ENCODE measurements at places on chromosomes 1 and 21.

DNA sequence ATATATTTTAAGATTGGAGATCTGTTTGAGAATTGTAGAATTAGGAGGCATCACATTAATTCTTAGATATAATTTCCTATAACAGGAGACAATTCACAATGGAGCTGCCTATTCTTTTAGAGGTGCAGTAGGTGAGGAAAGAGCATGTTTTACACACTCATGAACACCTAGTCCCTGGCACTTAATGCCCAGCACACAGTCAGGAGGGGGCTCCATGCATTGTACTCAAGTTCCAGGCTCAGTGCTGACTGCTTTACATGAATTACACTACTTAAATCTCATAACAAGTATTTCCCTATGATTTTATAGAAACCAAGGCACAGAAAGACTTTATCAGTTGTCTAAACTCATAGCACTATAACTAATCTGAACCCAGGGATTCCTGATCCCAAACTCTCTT is 360 bp upstream of the GBP3 start:
- DNase-seq: no peak

DNA sequence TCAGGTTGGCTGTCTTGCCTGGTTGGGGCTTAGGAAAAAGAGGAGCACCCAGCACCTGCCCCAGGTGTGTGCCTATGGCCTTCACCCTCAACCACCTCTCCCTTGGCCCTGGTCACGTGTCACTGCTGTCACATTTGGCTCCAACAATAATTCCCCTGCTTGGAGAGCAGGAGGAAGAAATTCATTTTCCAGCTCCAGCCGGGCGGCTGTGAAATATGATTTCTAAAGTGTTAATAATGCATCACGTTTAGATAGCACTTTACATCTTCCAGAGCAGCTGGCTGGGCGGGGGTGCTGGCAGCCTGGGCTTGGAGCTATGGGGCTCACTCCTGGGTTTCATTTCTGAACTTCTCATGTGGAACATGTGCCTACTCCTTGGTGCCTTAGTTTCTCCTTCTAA is 63.1 kb downstream of the KIRREL1 start:
- no peak for DNase-seq

DNA sequence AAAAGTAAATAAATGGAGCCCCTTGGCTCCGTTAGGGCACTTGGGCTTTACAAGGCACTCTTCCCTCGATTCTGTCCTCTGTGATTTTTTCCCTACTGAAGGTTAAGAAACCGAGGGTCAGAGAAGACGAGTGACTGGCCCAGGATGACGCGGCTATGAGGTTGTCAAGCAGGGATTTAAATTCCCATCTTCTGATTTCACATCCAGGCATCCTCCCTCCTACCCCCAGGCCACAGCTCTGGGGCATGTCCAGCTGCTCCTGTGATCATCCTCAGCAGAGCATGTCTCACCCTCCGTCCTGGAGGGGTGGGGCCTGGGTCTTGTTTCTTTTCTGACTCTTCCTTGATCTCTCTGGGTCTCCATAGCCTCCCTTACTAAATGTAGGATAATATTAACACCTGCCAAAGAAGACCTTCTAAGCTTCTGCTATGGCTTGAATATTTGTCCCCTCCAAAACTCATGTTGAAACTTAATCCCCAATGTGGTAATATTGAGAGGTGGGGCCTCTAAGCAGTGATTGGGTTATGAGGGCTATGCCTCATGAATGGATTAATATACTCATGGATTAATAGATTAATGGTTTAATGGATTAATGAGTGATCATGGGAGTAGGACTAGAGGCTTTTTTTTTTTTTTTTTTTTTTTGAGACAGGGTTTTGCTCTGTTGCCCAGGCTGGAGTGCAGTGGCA is 4.6 kb downstream of the CRYBG2 start:
- DNase-seq: no peak

DNA sequence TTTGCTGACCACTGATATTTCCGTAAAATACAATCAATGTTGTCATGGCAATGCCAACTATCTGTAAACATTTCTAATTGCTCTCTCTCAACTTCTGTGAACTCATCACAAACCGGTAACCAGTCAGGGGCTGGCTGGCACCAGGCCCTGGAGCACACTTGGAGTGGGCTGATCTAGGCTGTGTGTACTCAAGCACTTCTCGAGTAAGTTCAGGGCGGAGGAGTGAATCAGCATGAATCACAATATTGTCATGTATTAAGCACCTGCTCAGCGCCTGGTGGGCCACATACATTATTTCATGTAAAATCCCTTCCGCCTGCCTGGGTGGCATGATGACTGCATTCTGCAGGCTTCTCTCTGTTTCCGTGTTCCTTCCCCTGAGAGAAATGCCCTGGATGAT is 212.4 kb downstream of the FOXD2 start:
- no peak for DNase-seq

- DNase-seq: no peak
Observed at GRCh38 chr1:97277891-97278654, 556.5 kb downstream of the PTBP2 start.

DNA sequence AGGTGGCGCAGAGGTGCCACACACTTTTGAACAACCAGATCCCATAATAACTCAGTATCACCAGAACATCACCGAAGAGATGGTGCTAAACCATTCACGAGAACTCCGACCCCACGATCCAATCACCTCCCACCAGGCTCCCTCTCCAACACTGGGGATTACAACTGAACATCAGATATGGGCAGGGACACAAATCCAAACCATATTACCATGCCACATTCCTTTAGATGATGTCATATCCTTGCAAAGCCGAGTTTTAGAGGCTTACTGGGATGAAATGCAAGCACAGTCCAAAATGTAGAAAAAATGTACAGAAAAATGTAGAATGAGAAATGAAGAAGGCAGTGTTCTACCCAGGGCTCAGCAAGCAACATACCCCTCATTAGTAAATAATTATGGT is 64.7 kb downstream of the SGIP1 start:
- no peak for DNase-seq

DNA sequence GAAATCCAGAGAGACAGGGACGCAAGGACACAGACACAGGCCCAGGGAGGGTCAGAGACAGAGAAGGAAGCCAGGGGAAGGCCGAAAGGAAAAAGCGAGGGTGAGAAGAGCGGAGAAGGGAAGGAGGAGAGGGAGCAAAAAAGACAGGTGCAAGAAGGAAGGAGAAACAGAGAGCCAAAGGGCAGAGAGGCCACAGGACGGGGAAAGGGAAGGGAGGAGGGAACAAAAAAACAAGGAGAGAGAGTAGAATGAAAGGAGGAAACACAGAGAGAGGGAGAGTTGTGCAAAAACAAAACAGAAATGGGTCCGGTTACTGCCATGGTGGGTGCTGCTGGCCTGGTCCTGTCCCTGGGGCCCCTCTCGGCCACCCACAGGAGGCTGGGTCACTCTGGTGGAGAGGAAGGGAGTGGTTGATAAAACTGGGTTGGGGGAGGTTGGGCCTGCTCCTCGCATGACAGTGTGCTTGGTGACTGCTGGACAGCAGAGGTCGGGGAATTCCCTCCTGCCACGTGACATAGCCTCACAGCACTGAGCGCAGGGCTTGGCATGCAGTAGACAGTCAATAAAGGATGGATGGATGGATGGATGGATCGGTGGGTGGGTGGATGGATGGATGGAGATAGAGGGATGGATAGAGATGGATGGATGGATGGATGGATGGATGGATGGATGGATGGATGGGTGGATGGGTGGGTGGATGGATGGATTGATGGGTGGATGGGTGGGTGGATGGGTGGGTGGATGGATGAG is 64.8 kb downstream of the RAP1GAP start:
- DNase-seq: no peak

DNA sequence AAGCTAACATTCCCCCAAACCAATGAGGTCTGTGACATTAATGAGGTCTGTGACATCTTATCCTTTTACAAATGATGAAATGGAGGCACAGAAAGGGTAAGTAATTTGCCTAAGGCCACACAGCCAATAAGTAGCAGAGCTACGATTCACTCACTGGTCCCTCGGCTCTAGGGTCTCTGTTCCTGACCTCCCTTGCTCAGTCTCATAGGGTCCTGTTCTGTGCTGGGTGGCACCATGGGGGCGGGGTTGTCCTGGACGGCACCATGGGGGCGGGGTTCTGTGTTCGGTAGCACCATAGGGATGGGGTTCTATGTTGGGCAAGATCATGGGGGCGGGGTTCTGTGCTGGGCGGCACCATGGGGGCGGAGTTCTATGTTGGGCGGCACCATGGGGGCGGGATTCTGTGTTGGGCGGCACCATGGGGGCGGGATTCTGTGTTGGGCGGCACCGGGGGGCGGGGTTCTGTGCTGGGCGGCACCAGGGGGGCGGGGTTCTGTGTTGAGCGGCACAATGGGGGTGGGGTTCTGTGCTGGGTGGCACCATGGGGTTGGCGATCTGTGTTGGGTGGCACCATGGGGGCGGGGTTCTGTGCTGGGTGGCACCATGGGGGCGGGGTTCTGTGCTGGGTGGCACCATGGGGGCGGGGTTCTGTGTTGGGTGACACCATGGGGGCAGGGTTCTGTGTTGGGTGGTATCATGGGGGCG is 55.6 kb downstream of the CLSTN1 start:
- DNase-seq: no peak

- no peak for DNase-seq
Observed at GRCh38 chr1:240591564-240591963, 20.4 kb downstream of the GREM2 start.

DNA sequence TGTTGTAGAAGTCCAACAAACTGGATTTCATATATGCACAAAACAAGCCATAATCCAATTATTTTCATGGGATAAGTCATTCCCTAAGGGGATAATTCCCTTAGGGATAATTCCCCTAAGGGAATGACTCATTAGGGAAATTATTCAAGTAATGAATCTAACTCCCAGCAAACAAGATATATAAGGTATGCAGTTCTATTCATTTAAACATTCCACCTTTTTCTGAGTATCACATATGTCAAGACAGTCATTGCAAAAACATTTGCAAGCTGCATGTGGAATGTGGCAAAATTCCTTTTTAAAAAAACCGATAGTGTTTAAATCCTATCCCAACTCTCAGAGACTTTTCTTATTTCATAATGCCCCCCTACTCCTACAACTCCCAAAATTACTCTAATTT is 131.2 kb downstream of the AKT3 start:
- DNase-seq: no peak

GRCh38 chr1:68181165-68181556 is 51.2 kb downstream of the WLS start:
- no peak for DNase-seq

DNA sequence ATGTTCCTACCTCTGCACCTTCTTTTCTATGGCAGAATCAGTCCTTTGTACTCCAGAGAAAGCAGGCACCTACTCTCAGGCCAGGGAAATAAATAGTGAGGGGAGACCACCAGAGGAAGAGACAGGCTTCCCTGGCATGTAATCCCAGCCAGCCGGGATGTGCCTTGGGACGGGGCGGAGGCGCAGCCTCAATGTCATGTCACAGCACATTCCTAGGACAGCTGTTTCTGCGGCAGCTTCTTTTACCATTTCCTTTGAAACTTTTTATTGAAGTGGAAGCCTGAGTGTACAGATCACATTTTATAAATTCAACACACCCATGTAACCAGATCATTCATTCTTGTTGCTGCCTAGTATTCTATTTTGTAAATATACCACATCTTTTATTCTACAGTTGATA is 67.9 kb upstream of the ZNF326 start:
- no peak for DNase-seq

DNA sequence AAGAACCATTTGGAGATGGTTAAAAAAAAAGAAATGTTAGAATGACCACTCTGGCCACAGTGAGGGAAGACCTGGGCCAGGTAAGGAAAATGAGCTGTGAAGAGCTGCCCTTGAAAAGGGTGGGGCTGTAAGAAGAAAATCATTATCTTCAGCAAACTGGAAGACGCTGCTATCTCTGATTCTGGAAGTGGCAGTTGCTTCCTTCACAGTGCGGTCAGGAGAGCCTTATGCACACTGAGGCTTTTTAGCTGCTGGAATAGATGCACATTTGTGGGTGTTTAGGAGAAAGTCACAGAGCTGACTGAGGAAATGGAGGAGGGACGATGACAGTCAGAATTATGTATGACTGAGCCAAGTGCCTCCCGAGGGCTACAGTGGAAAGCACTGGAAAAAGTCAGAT is 91.6 kb downstream of the TBX19 start:
- no peak for DNase-seq

DNA sequence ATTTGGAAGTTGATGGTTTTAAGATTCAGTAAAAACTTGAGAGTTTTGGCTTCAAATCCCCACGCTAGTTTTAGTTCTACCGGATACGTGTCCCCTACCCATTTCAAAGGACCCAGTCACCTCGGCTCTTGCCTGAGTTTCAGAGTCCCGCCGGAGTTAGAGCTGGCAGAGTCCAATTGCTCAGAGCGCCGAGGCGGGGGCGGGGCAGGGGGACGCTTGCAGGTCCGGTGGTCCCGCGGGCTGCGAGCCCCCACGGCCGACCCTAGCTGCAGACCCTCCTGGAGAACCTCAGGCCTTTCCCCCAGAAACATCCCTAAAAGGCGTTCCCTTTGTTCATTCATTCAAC is 765 bp upstream of the VPS45 start:
- DNase-seq: peak; percentile 54

DNA sequence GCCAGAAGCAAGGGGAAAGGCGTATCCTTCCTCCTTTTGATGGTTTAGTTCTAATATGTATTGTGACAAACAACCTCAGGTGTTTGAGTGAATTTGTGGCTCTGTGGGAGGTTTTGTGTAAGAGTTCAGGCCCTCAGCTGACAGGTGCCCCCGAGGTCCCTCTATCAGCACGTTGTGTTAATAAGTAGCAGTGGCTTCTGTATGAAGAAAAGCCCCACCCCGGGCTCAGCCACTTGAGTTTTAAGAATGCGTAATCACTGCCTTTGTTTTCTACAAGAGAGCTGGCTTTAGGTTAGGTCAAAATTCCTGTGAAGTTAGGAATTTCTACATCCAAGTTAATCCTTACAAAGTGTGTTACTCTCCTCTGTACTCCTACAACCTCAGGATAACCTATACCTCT is 92.4 kb upstream of the PGBD5 start:
- DNase-seq: no peak

DNA sequence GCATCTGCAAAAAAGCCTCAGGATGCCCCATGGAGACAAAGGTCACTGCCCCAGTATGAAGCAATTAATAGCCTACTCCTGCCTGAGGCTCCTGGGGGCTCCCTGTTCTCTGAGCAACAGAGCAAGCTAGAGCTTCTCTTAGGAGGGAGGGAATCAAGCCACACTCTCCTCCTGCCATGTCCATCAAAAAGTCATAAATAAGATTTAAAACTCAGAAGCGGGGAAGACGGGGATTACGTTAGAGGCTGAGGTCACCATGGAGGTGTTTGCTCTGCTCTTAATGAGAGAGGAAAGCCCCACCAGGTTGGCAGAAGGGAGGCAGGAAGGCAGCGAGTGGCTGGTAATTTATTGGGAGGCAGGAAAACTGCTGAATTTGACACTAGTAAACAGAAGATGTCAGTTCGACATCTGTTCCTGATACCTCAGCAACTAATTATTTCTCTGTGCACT is 98.4 kb upstream of the TNR start:
- DNase-seq: no peak

- DNase-seq: peak; percentile 30
Observed at GRCh38 chr1:86741947-86742572, 37.7 kb downstream of the SH3GLB1 start.

DNA sequence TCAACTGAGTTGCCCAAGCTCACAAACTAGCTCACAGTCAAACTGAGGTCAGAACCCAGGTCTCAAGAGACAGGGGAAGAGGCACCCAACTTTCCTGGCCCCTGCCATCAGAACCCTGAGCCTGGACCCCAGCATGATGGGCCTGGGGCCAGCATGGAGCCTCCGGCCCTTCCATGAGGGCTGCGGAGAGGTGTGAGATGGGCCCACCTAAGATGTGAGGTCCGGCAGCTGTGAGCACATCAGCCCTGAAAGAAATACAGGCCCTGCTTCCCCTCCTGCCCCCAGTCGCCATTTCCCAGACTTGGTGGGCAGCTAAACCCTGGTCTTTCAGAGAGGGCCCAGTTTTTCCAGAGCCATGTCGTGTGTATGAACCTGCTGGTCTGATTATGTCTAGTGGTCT is 30.6 kb downstream of the QSOX1 start:
- no peak for DNase-seq

Measured in neural crest cell (in vitro differentiated cells).